ENCODE measurements at places on chromosomes 4 and X.

- no peak for DNase-seq
These were observed 3.1 kb downstream of the BMP2K start for GRCh38 chr4:78779280-78779679.

- no peak for DNase-seq
These were observed 19.5 kb upstream of the PCSK1N start for GRCh38 chrX:48854898-48855297.

- DNase-seq: no peak
These were observed 2.2 kb upstream of the SFRP2 start for GRCh38 chr4:153790962-153791551.

GRCh38 chrX:150907474-150907873, 9.0 kb upstream of the CD99L2 start:
- DNase-seq: no peak

GRCh38 chr4:48761286-48761685, 18.8 kb downstream of the FRYL start:
- DNase-seq: no peak

DNA sequence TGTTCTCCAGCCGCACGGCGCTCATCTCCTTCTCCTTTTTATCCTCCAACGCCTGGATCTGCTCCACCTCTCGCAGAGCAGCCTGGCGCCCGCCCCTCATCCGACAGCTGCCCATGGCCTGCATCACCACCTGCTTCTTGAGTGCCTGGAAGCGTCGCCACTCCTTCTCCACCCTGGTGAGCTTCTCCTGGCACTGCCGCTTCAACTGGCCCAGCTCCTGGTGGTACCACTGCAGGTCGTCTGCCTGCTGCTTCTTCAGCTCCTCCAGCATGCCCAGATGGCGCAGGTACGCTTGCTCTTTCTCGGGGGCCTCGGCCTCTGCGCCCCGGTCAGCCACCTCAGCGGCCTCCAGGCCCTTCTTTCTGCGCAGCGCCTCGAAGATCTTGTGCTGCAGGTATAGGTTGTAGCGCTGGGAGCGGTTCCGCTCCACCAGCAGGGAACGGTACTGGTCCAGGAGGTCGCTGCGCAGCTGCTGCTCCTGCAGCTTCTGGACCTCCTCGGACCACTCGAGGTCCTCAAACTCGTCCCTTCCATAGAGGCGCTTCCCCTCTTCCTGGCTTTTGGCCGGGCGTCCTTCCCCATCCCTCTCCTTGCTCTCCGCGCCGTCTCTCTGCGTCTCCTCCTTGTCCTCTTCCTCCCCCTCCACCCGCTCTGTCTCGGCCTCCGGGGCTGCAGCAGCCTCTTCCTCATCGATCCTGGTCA, 1.2 kb upstream of the TADA2B start:
- DNase-seq: peak; percentile 55

GRCh38 chrX:113726009-113726408, 857.9 kb upstream of the HTR2C start:
- no peak for DNase-seq

DNA sequence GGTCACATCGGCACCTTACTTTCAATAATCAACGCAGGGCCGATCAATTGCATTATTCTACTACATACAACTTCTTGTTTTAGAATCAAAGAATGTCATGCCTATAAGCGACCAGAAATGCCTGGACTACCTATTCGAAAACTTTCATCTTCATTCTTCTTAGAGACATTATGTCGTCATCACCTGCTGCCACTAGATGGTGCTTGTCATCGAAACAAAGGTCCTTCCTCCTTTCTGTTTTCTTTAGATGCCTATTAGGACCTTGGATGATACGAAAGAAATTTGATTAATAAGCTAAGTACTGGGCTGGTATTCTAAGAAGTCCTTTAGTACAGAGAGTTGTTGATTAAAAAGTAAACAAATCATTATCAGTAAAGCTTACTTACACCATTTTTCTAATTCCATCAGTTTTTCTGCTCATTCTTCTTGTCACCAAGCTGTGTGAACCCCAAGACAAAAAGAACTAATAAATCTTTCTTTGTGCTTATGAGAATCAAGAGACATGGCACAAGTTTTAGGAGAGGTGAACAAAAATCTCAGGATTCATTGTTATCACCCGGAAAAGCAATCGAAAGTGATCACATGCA, 154.5 kb upstream of the SLC4A4 start:
- DNase-seq: peak; percentile 73

GRCh38 chrX:154834562-154834961, at the start of gene SMIM9:
SMIM9 (minus strand) TSS chrX:154834662; CDS start chrX:154830856, 3,806 bp downstream.
- DNase-seq: no peak

DNA sequence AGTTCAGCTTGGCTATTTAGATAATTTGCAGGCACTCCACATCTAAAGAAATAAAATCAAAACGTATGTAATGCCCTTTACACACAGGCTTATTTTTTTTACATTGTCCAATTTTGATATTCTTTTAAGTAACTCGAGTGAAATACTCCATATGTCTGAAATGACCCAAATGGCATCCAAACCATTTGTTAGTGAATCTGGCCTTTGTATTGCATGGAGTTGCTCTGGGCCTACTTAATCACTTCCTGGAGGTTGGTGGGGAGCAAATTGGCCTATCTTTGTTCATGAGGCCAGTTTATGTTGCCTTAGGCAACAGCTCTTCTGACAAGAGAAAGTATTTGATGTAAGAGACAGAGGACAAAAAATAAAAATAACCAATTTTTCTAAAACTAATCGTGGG, 47.6 kb upstream of the TMEM131L start:
- DNase-seq: no peak

DNA sequence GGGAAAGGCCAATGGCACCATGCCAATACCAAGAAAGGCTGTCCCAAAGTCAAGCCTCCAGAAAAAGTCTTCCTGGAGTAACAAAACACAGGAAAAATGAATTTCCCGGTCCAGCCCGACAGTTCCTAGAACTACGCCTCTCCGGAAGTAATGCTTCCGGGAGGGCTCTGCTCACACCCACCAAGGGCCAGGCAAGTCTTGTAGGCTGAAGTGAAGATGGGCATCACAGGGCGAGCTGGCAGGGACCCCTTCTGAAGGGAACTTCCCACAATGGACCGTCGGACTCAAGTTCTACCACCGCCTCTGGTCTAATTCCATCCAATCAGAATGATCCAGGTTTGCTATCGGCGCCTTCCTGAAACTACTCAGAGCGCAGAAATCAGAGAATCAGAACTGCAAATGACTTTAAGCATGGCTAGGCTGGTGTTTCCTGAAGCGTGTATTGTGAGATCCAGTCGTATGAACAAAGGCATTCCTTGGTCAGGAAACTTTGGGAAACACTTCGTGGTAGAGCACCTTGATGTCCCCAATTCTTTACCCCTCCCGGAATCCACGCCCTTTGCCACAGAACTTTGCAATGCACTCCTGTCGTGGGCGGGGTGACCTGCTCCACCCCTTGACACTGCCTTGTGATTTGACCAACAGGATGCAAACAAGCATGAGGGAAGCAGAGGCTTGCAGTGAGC, 127.8 kb downstream of the BCOR start:
- DNase-seq: no peak

- DNase-seq: no peak
These were observed 532.9 kb downstream of the ACTRT1 start for GRCh38 chrX:127519323-127519722.

DNA sequence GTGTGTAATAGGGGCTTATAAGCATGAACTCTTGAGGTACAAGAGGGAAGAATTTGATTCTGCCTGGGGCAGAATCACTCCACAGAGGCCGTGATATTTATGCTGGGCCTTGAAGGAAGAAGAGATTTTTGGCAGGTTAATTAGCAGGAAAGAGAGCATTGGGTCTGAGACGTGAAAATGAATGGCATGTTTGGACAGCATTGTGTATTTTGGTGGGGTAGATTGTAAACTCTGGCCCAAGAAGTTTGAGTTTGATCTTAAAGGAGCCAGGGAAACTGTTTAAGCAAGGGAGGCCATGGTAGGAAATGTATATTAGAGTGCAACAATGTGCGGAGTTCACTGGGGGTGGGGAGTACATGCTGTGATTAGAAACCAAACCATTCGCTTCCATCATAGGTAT, 62.4 kb downstream of the NPNT start:
- DNase-seq: peak; percentile 38

DNA sequence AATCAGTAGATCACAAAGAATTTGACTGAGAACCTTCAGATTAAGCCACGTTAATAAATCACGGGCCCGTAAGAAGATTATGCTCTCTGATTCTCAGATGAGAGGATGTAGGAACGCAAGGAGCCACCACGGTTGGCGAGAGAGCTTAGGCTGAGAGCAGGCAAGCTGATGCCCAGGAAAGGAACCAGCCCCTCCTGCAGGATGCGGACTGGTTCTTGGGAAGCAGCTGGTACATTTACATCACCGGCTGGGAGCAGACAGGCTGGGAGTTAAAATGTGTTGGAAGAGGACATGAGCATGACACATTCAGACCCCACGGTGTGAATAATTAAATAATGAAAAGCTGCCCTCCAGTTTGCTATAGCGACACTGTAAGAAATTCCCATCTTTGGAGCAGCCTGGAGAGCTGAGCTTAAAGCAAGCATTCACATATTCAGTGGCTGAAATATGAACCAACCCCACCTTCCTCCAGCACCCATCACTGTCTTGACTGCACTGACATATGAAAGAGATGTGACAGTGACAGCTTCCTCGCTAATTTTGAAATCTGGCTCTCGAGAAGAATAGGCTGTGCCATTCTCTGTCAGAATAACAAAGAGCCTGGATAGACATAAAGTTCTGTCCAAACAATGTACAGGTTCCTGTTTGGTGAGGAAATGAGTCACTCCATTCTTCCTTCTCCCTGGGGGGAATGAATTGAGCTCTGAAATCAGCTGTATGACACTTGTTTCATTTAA, 33.1 kb downstream of the LNX1 start:
- no peak for DNase-seq

- no peak for DNase-seq
These were observed 48.0 kb downstream of the TENM3 start for GRCh38 chr4:182291175-182291574.

DNA sequence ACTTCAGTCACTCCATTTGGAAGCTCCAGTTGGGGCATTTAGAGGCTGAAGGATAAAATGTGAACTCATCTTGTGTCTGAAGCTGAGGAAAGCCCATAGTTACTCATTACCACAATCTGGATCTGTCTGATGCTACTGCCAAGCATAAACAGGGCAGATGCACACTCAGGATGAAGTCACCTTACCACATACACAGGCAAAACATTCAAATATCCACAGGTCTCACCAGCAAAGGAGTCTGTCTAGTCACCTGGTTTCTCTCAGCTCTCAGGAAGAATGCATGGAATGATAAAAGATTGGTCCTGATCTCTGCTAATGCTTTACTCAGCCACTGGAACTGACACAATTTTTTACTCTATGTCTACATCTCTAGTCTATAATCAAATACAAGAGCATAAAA, 13.0 kb upstream of the ODAPH start:
- DNase-seq: no peak

- DNase-seq: no peak
These were observed 1.5 kb downstream of the CLCN3 start for GRCh38 chr4:169621731-169622492.

DNA sequence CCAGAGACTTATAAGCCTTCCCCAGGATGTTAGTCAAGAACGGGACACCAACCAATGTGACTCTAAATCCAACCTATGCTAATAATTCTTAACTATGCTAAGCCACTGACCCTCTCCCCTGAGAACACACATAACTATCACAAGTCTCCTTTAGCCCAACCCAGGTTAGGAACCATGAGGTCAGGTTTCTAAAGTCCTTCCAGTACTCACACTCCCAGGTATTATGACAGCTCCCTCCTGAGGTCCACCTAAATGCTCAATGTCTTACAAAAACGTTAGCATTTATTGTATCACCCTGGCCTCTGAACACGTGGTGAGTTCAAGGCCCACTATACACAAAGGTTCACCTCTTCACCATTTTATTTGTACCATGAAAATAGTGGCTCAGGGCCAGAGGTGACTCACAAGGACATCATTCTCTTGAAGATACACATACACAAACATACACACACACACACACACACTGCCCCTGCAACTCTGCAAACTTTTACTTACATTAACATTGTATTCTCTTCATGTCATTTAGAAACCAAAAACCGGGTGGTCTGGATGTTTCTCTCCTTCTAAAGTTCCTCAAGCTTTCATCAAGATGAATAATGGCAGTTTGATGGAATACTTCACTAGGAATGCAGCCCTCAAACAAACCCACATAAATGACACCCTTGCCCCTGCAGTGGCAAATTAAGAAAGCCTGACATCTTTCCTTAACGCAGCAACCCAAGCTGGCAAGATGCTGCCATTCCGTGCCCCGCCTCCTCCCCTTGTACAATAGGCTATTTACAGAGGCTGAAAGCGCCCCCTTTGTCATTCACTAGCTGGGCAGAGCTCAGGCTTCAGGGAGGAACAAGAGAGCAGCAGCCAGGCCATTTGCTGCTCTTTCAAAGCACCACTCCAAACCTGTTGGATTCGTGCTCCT, 17.7 kb downstream of the ACSL1 start:
- DNase-seq: no peak

DNA sequence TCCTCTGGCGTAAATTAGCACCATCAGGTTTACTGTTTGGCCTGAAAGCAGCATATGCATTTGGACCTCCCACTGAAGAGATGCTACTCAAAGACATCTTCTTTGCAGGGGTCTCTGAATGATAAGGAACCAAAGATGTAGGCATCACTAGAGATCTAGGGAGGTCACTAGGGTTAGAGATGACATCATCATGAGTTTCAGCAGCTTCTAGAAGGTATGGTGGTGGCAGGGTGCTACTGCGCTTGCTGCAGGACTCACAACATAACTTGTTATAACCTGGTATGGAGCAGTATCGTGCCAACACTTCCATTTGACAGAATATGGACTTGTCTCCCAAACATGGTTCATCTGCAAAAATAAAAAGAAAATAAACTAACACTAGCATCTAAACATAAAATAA, 251.6 kb downstream of the NPFFR2 start:
- DNase-seq: no peak

GRCh38 chr4:106677213-106677612, 308.6 kb upstream of the GIMD1 start:
- DNase-seq: no peak

DNA sequence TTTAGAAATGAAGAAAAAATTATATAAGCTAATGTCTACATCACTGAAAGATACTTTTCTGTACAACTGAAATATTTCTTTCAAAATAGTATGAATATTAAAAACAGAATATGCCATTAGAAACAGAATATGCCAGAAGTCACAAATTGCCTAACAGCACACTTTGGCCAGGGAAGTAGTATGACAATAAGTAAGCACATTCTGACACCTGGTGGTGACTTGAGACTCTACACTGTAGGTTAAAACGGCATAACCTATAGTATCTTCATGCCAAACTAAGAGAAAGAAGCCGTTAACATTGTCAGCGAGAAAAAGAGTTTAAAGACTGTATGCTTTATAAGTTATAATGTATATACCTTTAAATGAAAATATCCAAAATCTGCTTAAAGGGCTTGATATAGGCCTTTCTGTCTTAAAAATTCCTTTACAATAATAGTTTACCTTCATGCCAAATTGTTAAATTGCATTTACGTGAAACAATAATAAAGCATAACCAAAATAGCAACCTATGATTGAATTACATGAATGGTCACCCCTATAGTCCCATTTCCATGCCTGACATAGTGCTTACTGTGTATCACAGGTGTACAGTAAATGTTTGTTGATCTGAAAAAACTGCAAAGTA, 32.8 kb downstream of the FAM13A start:
- DNase-seq: peak; percentile 77
